CD8-positive, alpha-beta memory T cell (primary cell): ENCODE measurements at places on chromosomes 2 and 18.

DNA sequence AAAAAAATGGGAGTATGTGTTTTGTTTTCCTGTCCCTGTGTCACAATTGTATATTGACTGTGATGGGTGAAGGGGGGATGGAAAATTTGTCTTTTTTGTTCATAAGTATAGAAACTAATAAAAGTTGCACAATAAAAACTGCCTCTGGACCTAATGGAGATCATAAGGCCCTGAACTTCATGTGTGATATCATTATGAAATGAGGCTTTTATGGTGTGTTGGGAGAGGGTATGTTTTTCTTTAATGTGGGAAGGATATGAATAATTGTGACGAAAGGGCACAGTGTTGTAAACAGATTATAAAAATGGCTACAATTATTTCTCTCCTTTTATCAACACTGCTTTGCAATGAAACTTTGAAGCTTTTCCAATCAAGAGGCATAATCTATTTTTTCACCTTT, 1889.3 kb upstream of the CELF4 start:
- DNase-seq: no peak

GRCh38 chr2:138486363-138487198, 15.0 kb upstream of the SPOPL start:
- no peak for DNase-seq

DNA sequence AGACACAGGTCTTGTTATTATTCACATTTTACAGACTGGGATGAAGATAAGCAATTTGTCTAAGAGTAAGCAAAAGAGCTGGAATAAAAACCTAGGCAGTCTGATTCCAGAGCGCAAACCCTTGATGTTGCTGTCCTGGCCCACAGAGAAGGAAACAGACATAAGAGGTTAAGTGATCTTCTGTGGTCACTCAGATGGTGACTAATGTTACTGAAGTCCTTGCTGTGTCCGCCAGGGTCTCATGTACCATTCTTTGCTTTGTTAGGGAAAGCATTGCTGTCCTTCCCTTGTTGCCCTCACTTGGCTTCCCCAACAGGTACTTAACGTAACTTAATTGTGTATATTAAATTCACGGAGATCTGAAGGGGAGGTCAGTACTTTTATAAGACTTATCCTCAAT, 14.9 kb upstream of the FAP start:
- no peak for DNase-seq

DNA sequence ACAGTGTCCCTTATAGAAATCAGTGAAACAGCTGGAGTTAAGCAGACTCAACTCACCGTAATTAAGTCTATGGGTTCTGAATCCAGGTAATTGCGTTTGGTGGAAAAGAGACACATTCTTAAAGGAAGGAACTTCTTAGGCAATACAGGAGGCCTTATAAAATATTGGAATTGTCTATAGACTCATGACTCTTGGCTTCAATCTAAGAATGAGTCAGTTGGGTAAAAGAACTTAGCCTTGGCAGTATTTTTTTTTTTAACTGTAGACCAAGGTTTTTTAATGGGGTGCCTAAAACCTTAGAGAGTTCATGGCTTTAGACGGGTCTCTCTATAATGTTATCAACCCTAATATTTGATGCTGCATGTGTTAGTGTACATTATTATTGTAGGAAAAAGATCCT, 47.6 kb downstream of the CCDC85A start:
- no peak for DNase-seq

- DNase-seq: no peak
Observed at GRCh38 chr2:133232556-133232955, 335.7 kb downstream of the NCKAP5 start.

DNA sequence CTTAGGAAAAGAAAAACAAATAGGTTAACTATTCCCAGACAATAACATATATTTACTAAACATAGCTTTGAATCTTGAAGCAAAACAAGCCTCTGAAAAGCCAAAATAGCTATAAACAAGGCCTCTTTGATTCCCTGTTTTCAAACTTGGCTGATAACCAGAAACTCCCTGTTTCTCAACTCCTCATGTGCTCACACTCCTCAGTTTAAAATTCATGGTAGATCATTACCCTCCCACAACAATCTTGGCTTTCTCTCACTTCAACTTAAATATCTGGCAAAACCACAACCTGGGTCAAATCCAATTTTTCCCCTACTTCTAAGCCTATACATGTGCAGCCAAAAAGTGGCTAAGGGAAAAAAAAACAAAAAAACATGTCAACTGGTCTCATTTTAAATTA, 15.6 kb downstream of the SUCLG1 start:
- no peak for DNase-seq

DNA sequence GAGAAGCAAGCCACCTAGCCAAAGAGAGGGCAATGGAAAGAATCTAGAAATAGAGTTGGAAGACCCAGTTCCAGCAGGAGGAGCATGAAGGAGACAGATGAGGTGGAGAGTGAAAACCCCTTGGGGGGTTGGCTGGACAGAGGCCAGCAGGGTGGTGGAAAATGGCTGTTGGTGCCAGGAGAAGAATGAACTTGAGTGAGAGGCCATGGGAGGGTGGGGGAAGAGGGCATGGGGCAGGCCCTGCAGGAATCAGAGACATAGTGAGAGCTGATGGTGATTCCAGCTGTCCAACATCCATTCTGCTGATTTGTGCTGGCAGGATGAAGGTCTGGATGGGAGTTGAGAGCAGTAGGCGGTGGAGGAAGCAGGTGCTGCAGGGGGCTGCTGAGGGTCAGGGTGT, 108.0 kb upstream of the TNP1 start:
- no peak for DNase-seq

GRCh38 chr2:232901736-232902578, 31.9 kb downstream of the SNORC start:
- DNase-seq: no peak

GRCh38 chr2:200966770-200967169, 3.3 kb upstream of the ORC2 start:
- no peak for DNase-seq

- DNase-seq: no peak
Observed at GRCh38 chr2:82226441-82226840, 1921.9 kb upstream of the LRRTM1 start.

DNA sequence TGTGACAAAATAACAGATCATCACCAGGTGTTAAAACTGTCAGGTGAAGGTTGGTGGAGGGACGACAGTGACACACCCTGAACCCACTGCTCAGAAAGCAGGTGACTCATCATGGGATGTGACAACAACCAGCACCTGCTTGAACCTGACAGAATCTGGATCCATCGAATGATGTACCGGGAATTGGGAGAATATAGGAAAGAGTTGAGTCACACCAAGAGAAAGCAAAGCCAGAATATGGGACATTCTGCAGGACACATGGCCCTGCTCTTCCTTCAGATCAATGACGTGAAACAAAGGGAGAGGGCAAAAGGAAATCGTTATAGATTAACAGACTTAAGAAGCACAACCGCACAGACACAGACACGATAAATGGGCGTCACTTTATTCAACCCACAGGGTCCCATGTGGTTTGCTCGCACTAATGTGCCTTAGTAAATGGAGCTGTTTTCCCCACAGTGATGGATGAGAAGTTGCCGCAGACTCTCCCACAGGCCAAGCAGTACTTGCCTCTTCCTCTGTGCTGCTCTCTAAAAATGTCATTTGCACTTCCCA, 100.1 kb downstream of the CRACDL start:
- peak; percentile 50 for DNase-seq

GRCh38 chr18:48132797-48133655, 202.6 kb upstream of the SMAD2 start:
- DNase-seq: no peak

GRCh38 chr2:3596901-3597417, 2.0 kb downstream of the COLEC11 start:
- no peak for DNase-seq

DNA sequence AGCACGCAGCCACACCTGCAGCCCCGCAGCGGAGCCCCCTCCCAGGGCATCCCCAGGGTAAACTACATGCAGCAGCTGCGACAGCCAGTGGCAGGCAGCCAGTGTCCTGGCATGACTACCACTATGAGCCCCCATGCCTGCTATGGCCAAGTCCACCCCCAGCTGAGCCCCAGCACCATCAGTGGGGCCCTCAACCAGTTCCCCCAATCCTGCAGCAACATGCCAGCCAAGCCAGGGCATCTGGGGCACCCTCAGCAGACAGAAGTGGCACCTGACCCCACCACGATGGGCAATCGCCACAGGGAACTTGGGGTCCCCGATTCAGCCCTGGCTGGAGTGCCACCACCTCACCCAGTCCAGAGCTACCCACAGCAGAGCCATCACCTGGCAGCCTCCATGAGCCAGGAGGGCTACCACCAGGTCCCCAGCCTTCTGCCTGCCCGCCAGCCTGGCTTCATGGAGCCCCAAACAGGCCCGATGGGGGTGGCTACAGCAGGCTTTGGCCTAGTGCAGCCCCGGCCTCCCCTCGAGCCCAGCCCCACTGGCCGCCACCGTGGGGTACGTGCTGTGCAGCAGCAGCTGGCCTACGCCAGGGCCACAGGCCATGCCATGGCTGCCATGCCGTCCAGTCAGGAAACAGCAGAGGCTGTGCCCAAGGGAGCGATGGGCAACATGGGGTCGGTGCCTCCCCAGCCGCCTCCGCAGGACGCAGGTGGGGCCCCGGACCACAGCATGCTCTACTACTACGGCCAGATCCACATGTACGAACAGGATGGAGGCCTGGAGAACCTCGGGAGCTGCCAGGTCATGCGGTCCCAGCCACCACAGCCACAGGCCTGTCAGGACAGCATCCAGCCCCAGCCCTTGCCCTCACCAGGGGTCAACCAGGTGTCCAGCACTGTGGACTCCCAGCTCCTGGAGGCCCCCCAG, 254.1 kb downstream of the GLI2 start:
- no peak for DNase-seq

GRCh38 chr18:68555879-68556301, 159.0 kb downstream of the TMX3 start:
- no peak for DNase-seq

DNA sequence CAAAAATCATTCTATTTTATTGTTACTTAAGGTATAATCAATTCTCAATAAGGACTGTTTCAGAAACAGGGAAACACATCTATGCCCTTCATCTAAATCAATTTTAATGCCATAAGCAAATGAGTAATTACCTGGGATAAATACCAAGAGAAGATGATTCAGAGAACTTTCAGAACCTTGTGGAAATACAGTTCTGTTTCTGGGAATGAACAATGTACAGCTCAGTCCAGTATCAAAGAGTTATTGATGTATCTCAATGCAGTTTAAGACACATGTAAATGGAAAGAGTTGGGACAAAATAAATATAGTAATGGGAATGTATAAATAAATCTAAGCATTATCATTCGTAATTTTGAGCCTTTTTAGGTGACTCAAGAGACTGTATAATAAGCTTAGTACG, 60.1 kb downstream of the PTPN2 start:
- DNase-seq: no peak

GRCh38 chr2:15748736-15749323, 157.2 kb downstream of the DDX1 start:
- DNase-seq: no peak

DNA sequence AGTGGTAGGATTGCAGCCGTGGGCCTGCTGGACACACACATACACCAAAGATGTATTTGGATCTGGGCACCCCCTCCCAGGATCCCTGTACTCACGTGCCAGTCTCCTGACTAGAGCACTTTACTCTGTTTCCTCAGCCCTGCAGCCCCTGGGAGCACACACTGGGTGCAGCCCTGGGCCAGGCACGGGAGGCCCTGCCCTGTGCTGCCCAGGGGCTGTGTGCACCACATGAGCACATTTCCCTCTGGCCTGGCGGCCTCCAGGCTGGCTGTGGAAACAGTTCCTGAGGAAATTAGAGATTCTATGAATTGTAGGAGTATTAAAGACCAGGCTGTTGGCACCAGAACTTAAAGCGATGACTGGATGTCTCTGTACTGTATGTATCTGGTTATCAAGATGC, 45.4 kb downstream of the BCL2L11 start:
- DNase-seq: no peak

DNA sequence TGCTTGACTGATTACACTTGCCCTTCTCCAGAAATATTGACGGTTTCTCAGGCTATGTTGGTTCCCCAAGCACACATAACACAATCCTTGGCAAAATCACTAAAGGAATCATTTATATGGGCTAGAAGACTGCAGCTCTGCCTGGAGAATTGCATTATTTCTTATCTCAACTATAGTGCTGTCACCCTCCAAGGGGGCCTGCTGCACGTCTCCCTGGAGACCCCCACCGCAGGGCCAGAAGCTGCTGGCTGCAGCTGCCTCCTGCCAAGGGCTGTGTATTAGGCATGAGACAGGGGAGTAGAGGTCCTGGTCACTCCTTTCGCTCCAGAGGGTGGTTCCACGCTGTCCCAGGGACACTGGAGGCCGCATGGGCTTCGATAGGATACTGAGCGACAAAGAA, 76.6 kb downstream of the LRRC30 start:
- DNase-seq: no peak

DNA sequence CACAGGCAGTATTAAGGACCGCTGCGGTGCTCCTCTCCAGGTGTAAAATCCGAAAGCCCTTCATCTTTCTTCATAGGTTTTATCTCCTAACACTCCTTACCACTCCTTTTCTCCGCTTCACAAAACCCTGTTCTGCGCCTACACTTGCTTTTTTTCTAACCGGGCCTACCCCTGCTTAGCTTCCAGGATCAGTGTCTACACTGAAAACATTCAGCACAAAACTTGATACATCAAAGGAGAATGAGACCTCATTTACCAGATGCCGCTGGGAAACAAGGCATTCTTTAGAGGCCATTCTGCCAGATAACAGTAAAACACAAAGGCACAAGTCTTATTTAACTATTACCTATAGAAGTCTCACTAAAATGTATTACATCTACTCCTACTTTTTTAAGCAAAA, 13.1 kb downstream of the CHST10 start:
- no peak for DNase-seq

DNA sequence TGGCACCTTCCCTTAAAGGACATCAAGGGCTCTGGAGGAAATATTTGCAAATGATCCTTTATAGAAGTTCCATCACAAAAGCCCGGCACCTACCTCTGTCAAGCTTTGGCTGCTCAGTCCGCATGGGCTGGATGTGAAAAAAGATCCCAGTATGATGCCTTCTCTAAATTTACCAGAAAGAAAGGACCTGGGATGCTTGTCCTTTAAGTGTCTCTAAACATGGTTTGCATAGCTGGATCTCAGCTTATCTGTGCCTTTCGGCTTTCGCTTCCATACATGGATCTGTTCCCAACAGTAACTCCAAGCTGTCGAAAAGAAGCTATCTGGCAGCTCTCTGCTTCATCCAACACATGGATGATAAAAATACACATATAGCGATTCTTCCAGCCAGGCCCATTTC, 60.4 kb upstream of the SLC8A1 start:
- no peak for DNase-seq

DNA sequence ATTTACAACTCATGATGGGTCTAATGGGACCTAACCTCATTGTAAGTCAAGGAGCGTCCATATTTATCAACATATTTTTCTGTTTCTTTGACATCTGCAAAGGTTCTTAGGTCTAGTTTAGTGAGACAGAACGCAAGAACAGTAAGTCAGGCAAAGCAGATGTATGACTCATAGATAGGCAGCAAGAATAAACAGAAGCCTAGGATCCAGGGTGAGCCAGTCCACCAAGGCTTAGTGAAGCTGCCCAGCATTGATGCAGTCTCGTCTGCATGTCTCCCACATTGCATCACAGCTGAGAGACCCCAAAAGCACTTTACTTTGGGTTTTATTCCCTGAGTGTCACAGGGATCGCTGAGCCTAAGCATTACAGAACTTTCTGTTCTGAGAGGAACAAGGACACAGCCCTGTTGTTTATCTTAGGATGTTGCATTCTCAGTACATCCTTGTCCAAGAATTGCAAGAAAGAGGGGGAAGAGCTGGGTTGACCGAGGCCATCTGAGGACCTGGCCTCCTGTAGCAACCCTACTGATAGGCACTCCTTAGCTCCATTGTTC, 29.6 kb upstream of the TMEM177 start:
- no peak for DNase-seq
